CD4-positive, alpha-beta T cell treated with Interleukin-15 for 4 hours (primary cell): ENCODE measurements at places on chromosomes 1 and 21.

GRCh38 chr1:221363039-221363438 lies 378.9 kb downstream of the DUSP10 start:
- no peak for DNase-seq

- no peak for DNase-seq
Observed at GRCh38 chr1:28027660-28028059, 60.8 kb downstream of the EYA3 start.

GRCh38 chr1:183604815-183605214 lies 14.6 kb upstream of the NCF2 start:
- no peak for DNase-seq

DNA sequence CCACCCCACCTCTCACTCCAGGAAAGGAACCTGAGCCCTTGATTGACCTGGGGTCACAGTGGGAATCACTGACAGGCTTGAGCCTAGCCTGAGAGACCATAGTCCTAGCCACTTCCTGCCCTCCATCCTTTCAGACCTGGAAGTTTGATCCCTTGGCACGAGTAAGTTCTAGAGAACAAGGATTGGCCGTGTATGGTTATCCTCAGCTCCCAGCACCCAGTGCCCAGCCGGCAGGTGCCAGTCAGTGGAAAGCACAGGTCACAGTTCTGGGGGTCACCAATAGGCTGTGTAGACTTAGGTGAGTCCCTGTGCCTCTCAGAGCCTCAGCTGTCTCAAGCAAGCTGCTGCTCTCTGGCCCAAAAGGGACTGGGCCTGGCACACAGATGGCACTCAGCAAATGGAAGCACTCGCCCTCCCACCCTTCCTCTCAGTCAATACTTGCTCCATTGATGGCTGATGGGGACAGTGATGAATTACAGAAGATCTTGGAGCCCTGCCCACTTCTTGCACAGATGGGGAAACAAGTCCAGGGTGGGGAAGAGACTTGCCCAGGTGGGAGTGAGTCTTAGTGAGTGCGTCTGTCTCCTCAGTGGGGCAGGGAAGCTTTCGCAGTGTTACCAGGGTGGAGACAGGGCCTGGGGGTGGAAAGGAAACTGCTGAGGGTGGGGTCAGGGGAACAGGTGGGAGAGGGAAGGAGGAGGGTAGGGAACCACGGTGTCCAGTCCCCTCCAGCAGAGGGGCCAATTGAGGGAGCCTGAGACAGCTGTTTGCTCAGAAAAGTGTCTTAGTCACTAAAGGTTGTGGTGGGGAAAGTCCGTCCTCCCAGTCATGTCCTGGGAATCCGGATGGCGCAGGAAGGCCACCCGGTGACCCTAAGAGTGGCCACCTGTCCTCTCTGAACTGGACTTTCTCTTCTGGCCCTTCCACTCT lies 2.6 kb upstream of the KCNQ4 start:
- DNase-seq = no peak

DNA sequence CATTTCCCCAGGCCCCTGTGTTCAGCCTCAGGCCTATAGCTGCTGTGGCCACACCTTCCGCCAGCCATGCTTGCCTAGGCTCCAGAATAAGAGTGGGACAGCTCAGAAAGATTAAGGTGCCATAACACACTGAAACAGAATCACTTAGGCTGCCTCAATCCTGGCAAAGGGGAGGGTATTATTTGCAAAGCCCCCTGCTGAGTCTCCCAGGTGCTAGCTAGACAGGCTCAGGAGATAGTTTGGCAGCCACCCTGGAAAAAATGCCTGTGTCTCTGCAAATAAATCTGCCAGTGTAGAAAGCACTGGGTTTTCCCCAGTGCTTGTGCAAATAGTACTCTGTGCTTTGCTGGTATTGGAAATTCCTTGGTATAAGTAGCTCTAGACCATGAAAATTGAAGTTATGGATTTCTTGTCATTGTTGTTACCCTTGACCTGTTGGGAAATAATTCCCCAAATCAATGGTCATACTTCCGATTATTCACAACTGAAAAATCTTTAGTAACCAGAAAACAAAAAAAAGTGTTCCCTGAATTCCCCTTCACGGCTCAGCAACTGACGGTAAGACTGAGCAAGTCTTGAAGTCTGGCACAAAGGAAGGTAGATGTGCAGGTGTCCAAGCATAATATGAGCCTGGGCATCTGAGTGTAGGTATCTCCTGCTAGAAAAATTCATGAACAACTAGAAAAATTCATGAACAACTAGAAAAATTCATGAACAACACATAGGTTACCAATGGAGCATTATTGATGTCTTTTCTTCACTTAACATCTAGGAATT lies 56.9 kb downstream of the PROX1 start:
- no peak for DNase-seq

GRCh38 chr1:22868331-22868730 lies 104.3 kb downstream of the LACTBL1 start:
- no peak for DNase-seq

- DNase-seq = no peak
Observed at GRCh38 chr1:45200906-45201500, 5.4 kb downstream of the ZSWIM5 start.
